ENCODE measurements at places on chromosomes 5 and 9.
A peak's percentile ranks its signal among the peaks of the same experiment; 100 is the strongest.

DNA sequence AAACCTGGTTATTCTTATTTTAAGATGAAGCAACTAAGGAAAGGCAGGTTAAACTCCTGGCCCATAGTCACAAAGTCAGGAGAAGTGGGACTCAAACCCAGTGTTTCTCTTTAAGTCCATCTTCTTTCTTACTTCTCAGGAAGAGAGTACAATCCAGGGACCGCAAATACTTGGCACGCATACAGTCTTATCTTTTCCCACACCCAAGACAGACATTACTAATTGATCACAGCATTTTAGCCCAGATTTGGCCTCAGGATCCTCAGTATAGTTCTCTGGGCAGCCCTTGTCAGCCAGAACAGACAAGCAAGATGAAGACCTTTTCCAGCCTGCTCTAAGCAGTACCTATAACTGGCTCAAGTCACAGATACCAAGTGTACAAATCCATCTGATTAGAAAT lies 125.5 kb upstream of the RAI14 start:
- no peak for DNase-seq

DNA sequence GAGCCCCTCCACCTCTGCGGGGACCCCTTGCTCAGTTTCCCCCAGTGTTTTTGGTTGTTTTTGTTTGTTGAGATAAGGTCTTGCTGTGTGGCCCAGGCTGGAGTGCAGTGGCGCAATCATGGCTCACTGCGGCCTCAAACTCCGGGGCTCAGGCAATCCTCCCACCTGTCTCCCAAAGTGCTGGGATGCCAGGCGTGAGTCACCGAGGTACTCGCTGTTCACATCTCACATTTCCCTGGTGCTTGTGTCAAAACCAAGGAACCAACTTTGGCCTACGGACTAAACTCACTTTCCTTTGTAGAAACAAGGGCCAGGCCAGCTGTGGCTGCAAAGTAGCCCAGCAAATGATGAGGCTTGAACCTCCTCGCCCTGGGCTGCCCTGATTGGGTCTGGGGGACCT lies 9.7 kb upstream of the AJM1 start:
- no peak for DNase-seq

- no peak for DNase-seq
Observed at GRCh38 chr5:128328446-128328845, 209.6 kb downstream of the FBN2 start.

DNA sequence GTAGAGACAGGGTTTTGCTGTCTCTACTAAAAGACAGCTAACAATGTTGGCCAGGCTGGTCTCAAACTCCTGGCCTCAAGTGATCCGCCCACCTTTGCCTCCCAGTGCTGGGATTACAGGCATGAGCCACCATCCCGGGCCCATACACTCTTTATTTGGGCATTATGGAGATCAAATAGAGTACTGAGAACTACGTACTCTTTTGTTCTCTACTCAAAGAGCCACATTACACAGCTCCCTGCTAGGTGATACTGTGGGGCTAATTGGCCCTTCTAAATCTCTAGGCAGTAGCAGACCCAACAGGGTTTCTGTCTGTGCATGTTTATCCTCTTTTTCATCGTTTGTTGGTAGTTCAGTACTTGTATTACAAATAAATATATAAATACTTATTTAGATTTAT lies 16.1 kb downstream of the CKMT2 start:
- no peak for DNase-seq

- no peak for DNase-seq
Observed at GRCh38 chr9:81211741-81212140, 477.6 kb downstream of the TLE1 start.

GRCh38 chr5:16693879-16694278 lies 77.1 kb upstream of the RETREG1 start:
- no peak for DNase-seq

- DNase-seq = no peak
Observed at GRCh38 chr9:7328453-7328852, 471.1 kb downstream of the DMAC1 start.

DNA sequence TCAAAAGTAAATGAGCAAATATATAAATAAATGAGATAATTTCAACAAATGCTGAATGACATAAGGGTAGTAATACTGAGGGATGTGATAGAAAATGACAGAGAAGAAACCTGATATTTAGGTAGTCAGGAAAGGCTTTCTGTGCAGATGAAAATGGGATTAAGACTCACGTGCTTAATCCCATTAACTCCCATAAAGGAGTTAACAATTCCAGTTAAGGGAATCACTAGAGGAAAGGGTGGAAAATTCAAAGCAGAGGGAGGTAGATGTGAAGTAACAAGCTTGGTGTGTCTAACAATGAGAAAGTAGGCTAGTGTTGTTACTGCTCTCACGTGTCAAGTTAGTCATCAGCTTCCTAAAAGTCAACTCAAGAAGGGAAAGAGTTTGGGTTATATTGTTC lies 90.5 kb upstream of the TRIM32 start:
- no peak for DNase-seq

DNA sequence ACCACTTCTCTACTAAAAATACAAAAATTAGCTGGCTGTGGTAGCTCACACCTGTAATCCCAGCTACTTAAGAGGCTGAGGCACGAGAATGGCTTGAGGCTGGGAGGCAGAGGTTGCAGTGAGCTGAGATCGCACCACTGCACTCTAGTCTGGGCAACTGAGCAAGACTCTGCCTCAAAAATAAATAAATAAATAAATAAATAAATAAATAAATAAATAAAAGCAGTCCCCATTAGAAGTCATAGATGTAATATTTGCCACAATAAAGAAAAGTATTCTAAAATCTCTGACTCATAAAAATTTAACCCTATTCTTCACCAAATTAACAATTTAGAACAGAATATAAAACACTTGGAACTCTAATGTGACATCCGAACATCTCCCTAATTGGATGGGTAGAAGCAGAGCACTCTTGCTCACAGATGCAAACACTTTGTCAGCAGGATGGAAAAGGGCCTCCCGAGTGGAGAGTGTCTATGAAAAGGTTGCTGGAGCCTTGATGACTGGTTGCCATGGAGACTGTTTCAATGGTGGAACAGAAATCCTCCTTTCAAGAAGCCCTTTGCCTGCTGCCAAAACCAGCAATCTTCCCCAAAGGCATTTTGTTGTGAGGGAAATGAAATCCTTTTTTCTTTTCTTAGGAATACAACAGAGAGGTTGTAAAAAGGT lies 38.9 kb upstream of the TRAF1 start:
- no peak for DNase-seq

DNA sequence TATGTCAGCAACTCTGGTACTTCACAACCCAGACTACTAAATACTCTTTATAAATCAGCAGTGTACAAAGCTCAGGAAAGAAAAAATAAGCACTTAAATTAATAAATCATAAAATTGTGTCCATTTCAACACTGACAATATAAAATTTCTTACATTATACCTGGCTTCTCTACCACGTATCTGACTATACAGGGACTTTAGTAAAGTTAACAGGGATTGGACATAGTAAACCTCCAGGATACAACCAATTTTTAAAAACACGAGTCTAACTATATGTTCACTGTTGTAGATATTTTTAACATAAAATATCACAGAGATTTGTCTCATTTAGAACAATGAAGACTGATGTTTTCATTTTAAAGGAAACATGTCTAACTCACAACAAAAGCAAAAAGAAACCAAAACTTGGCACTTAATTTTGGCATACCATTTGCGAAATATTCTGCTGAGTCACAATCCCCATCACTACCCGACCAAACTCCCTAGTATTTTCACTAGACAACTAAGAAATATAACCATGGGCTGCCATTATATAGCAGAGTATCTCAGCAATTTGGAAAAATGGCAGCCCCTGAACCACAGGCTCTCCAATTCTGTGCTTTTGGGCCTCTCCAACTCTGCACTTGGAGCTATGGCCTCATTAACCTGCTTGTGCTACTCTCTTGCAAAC lies 14.4 kb downstream of the FAM169A start:
- DNase-seq = no peak

DNA sequence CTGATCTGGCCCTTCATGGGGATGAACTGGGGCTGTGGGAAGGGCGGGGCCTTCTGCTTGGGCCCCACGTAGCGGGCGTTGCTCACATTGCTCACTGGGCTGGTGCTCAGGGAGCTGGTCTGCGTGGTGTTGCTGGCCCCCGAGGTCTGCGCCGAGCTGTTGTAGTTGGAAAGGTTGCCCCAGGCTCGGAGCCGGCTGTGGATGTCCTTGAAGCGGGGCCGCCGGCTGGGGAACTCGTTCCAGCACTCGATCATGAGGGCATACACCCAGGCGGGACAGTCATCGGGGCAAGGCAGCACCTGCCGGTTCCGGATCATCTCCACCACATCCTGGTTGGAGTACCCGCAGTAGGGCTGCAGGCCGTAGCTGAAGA lies 226.0 kb downstream of the ROR2 start:
- no peak for DNase-seq

GRCh38 chr9:129064499-129064908 lies 16.4 kb upstream of the DOLPP1 start:
- DNase-seq = no peak

- DNase-seq = no peak
Observed at GRCh38 chr9:120868339-120868675, 8.7 kb downstream of the PHF19 start.

DNA sequence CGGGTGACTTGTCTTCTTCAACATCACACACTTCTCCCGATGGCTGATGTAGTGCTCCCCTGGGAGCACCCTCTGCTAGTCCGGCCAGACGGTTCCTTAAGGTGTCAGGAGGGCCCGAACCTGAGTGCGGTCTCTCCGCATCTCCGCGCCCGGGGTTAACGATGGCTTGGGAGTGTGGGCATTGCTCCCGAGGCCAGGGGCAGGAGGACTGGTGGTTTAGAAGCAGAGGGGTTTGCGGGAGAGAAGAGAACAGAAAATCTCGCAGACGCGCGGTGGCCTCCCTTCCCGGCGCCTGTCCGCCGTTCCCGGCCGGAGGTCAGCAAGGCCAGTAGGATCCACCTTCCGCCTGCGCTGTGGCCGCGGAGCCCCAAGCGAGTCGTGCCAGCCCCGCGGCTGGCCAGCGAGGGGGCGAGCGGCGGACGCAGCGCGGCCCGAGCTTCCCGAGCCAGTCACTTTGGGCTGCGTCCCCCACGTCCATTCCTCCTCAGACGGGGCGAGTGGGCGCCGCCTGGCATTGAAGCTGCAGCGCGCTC lies 700 bp downstream of the CDO1 start:
- DNase-seq = peak; percentile 68

DNA sequence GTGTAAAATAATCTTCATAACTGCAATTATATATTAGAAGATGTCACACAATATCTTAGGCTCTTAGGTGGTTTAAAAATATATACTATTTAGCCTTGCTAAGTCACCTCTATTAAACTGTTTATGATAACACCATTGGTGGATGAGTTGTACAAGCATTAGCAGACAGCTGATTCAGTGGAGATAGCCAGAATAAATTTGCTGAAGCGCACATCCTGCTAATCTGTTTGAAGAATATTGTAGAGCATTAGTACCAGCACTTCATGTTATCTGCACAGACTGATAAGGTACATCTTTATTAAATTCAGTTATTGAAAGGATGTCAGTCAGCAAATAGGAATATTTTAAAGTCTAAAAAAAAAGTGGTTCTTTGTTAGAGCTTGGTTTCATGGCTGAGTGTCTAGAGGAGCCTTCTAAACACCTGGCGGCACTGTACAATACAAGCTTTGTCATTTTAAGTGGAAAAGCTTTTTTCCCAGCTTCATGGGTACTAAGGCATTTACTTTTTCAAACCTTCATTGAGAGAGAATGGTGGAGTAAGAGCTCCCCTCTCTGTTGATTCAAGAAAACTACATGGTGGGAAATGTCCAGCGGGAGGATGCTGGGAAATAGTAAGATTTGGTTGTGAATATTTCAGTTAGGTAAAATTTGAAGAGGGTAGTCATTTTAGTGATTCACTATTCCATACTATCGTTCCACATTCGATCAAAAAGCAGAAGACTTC lies 275.1 kb downstream of the SLF1 start:
- DNase-seq = no peak

DNA sequence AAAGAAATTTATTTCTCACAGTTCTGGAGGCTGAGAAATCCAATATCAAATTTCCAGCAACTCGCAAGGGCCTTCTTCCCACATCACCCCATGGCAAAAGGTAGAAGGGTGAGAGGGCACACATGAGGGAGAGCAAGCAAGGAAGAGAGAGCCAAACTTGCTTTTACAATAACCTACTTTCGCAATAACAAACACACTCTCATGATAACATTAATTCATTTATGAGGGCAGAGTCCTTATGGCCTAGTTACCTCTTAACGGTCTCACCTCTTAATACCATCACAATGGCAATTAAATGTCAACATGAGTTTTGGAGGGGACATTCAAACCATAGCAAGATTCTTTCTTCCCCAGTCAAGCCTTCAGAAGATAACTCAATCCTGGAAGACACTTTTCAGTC lies 11.6 kb upstream of the HRH2 start:
- no peak for DNase-seq

DNA sequence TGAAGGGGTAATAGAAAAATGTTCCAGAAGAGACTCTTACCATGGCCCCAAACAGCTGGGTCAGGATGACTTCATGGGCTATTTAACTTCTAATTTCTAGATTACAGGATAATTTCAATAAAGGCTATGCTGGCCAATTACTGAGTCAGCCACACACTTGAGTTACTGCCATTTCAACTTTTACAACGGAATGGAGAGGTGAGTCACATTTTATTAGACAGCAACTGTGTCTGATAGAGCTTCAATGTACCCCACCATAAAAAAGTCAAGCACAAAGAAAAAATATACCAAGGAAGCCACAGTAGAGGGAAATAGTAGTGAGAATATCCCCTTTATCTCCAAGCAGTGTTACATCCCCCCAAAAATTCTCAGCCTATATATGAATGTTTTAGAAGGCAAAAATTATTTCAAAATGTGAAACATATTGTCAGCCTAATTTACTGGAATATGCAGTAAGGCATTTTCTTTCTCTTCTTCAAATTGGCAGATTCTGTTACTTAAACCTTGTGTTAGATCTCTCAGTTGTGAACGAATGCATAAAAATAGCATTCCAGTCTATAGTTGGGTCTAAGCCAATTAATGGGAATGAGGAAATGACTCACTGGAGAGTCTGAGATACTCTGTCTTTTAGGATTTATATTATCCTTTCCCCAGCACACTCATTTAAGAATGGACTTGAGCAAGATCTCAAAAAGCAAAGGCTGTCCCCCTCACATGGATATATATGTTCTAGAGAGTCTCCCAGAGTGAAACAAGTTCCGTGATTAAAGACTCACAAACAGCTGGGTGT lies 47.1 kb upstream of the RAI14 start:
- DNase-seq = no peak

DNA sequence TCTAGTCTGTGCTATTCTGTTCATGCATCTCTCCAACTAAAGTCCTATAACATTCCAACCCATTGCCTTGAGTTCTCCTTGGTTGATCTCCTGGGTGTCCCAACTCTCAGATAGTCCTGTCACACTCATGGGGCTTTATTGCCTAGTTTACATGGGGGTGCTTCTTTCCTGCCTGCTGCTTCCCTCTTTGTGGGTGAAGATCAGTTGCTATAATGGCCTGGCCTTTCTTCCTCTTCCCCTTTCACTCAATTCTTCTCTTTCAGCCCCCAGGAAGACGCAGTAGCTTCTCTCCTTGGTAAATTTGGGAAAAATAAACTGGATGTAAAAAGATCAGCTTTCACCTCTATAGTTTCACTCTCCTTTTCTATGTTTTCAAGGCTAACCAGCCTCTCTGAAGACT lies 66.5 kb downstream of the PTCD2 start:
- DNase-seq = no peak

GRCh38 chr9:125655691-125656410 lies 51.2 kb downstream of the MAPKAP1 start:
- no peak for DNase-seq
